ENCODE measurements at places on chromosomes 1 and 21.

GRCh38 chr1:64357422-64357821 lies 112.5 kb upstream of the CACHD1 start:
- no peak for DNase-seq

DNA sequence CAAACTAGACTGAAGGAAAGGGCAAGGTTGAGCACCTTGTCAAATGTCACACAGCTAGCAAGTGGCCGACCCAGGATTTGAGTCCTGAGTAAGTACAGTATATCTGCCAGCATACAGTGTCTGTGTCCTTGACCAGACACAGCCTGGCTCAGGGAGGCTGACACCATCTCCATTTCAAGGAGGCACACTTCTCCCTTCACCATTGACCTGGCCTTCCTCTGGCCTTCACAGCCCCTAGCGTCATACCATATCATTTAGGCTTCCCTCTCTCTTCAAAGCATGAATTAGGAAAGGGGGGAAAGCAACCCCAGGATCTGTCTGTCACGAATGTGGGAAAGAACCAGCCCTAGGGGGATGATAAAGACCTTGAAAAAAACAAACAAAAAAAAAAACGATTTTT lies 155.6 kb downstream of the PLPP3 start:
- no peak for DNase-seq

DNA sequence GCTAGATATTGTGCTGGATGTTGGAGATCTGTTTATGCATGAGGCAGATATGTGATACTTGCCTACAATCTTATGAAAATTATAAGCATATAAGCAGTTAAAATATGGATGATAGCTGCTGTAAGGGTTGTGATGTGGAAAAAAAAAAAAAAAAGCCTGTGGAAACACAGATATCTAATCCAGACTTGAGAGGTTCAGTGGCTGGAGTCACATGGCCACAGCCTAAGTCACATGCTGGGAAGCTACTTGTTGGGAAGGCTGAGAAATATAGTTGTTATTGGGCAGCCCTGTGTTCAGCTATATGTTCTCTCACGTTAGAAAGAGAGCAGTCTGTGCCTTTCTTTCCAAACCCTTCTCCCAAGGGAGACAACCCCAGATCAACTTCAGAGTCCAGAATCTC lies 15.1 kb downstream of the RAVER2 start:
- DNase-seq: no peak

- DNase-seq: peak; percentile 32
Measured at GRCh38 chr21:14773777-14774345, 227.7 kb upstream of the SAMSN1 start.

DNA sequence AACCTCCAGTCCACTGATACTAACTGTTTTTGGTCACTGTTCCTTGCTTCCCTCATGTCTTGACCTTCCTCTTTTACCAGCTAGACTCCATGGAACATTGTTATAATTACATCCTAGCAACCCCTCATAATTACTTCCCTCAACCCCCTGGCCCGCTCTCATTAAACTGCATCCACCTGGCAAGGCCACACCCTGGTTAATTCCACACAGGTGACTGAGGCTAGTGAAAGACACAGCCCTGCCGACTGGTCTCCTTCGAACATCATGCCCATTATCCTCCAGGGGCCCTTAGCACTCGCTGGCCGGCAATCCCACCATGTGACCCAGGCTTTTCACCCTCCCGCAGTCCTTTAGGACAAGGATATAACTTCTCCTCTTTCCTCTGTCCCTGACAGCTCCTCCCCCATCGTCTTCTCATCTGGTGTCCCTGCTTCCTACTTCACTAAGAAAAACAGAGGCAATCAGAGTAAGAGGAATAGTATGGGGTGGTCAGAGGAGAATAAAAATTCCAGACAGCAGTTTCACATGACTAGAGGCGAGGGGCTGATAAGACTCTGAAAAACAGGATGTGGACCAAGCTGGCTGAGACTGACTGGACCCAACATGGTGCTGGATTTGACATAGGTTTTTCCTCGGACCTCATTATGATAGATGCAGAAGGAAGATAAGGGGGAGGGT lies 8.8 kb upstream of the TENT5B start:
- no peak for DNase-seq

DNA sequence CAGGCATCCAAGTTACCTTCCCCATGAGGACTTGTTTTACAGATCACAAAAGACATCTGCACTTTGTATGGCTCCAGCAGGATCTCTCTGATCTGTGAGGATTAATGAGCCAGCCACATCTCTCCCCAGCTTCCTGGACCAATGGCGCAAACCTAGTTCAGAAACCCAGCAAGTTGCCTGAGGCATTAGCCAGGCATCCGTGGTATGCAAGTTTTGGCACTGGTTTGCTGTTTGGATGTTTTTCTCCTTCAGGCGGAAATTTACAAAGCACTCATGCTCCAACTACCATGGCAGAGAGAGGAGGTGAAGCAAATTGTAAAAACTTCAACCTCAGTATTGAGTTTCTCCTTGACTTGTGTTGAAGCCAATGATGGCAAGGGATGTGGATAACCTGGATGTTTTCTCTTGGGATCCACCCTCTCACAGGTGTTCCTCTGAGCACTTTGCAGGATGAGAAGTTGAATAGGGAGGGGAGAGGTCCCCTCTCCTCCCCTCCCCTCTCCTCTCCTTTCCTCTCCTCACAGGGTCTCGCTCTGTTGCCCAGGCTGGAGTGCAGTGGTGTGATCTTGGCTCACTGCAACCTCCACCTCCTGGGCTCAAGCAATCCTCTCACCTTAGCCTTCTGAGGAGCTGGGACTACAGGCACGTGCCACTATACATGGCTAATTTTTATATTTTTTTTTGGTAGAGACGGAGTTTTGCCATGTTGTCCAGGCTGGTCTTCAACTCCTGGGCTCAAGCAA lies 25.6 kb upstream of the ENO1 start:
- DNase-seq: no peak

DNA sequence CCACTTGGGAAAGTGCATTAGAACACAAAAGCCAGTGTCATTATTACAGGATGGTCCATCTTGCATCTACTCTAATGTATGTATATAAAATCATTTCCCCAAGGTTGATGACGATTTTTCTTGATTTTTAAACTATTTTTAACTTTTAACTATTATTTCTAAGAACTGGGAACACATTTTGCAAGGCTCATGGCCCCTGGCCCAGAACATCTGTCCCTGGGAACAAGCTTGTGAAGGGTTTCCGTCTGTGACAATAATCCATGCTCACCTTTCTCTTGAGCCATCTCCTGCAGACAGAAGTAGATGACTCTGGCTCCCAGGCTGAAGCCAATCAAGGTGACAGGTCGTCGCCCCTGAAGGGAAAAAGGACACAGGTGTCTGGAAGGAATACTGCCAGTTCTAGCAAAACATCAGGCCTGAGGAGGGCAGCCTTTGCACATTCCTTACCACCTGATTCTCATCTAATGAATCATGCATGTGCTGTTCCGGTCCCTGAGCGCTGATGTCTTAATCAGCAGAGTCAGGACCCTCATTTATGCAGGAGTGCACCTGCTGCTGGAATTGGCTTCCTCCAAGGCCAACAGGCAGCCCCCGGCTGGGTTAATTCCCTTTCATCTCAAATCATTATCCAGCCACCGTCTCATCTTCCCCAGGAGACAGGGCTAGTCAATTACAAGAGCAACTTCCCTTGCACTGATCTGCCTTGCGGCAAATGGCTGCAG lies 62.5 kb downstream of the TMCO4 start:
- no peak for DNase-seq

- DNase-seq: no peak
Measured at GRCh38 chr1:195981448-195982139, 626.6 kb downstream of the KCNT2 start.

DNA sequence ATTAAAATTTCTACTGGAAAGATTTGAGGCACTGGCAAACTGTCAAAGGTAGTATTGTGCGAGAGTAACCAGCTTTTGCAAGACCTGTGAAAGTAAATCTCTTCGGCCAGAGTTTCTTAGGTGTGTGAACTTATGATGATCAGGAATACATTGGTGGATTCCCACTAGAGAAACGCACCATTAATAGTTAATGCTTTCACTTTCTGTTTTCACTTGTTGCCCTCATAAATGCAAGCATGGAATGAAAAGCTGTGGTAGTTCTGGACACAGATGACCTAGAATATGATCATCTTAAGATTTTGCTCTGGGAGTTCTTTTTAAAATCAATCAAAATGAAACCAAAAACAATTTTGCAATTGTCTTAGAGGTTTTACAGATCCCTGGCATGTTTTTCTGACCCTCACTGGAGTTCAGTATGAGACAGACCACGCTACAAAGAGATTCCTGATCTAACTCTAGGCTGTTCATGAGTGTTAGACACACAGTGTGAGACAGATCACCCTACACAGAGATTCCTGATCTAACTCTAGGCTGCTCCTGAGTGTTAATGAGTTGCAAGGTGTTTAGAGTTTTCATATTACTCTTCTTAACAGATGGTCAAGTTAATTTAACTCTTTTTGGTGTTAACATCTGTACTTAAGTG lies 98.8 kb downstream of the SDCCAG8 start:
- no peak for DNase-seq
